Naive thymus-derived CD8-positive, alpha-beta T cell (primary cell): ENCODE measurements at places on chromosomes 11 and 22. TPM values are rescaled to one million over a fixed set of nuclear protein-coding genes. Genes with fewer than 3 reads are reported as not detected.
A peak's percentile ranks its signal among the peaks of the same experiment; 100 is the strongest.

Gene VPS37C
- total RNA-seq: 5.4 TPM

DNA sequence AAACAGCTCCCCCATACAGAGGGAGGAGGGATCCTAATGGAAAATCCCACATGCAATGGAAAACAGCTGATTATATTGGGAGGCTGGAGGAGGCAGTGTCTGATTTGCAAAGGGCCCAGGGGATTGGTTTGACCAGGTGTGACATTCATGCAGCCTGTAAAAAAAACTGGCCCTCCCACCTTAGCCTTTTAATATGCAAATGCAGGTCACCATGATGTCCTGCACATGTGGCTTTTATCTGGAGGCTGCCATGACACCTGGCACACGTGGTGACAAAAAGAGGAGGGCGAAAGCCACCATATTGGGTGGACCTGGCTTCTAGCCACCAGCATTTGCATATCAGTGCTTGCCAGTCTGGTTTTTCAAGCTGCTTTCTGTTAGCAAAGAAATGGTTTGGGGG is 48.5 kb downstream of the ZNF280B start:
- DNase-seq: no peak

- peak; percentile 1 for DNase-seq
Observed at GRCh38 chr11:82682003-82682751, 51.5 kb downstream of the FAM181B start.

DNA sequence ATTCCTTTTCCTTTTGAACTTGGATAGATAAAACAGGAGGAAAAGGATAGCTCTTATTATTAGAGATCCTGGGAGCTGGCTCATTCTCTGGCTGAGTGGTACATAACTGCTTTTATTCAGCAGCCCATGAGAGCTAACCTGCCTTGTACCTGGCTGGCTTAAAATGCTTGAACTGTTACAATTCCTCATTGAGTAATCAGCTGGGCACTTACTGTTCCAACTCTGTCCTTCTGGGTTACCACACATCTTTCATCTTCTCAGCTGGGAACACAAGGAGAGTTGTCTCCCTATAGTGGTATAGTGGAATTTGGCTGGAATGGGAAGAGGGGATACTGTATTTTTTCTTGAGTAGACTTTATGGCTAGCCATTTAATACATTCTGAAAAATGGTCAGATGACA is 39.8 kb upstream of the SPTBN2 start:
- DNase-seq: no peak

DNA sequence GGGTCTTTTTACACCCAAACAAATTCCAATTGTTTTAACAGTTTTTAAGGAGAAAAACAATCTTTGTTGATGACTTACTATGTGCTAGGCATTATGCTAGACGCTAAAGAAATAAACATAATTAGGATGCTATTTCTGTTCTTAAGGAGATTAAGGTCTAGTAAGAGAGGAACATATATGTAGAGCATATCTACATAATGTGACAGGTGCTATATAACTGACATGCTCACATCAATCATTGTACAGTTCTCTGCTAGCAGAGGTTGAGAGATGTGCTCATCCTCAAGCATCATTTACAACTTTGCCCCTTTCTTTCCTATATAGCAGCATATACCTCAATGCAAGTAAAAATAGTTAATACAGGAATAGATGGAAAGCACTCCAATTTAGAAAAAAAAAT is 37.5 kb downstream of the PDGFD start:
- DNase-seq: no peak

Gene OR51E2
- total RNA-seq: not detected

Gene DDTL
- not detected for total RNA-seq

Gene TPBGL
- 0.16 TPM for total RNA-seq

GRCh38 chr22:30290342-30291057 is 1.2 kb upstream of the CASTOR1 start:
- DNase-seq: peak; percentile 37

GRCh38 chr11:111000400-111001080 is 245.0 kb upstream of the POU2AF2 start:
- no peak for DNase-seq

DNA sequence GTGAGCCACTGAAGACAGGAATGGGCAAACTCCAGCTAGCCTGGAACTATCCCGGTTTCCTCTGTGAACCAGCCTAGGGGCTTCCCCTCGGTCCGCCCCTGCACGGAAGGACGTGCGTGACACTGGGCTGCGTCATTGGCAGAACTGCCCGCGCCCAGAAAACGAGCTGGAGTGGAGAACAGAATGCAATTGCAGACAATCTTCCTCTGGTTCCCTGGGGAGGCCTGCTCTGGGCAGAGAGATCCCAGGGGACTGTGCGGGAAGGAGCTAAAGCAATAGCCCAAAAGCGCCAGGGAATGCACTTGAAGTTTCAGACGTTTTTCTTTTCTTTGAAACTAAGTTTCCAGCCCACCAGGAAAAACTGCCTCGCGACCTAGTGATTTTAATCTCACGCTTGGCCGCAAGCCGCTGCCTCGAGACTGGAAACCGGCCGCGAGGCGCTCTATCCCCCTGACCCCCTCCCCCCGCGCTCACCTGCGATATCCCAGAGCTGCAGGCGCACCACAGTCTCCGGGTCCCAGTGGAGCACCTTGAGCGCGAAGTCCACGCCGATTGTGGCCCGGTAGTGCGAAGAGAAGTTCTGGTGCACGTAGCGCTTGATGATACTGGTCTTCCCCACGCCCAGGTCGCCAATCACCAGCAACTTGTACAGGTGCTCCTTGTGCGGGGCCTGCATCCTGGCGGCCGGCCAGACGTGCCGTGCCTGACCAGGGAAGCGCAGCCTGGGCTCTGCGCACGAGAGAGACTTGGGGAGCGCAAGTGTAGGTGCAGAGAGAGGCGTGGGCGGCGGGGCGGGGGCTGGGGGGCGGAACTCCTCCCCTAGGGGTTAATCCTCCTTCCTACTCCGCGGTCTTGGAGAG is at the start of gene RAB38:
Gene RAB38 (minus strand): TSS at position 735 of the 860 bp plus-strand sequence. CDS start 59 bp downstream, at position 676.
- peak; percentile 15 for DNase-seq

Gene AIFM3
- 1.3 TPM for total RNA-seq

DNA sequence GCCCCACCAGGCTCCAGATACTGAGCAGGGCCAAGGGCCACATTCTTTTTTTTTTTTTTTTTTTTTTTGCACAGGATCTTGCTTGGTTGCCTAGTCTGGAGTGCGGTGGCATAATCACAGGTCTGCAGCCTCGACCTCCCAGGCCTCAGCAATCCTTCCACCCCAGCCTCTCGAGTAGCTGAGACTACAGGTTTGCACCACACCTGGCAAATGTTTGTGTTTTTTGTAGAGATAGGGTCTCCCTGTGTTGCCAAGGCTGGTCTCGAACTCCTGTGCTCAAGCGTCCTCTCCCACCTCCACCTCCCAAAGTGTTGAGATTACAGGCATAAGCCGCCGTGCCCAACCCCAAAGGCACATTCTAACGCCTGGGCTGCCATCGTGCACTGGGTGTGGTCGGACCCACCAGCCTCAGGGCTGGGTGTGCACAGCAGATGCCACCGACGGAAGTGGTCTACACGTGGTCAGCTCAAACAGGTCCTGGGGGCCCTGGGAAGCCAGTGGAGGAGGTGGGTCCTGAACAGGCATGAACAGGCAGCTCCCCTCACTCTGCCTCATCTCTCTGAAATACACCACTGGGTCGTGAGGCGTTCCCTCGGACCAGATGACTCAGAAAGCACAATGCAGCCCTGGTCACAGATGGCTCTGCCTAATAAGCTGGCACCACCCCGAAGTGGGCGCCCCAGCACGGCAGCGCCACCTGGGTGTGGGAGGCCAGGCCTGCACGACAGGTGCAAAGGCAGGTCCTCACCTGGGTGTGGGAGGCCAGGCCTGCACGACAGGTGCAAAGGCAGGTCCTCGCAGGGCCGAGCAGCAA is 5.1 kb upstream of the B4GALNT4 start:
- DNase-seq: peak; percentile 58

DNA sequence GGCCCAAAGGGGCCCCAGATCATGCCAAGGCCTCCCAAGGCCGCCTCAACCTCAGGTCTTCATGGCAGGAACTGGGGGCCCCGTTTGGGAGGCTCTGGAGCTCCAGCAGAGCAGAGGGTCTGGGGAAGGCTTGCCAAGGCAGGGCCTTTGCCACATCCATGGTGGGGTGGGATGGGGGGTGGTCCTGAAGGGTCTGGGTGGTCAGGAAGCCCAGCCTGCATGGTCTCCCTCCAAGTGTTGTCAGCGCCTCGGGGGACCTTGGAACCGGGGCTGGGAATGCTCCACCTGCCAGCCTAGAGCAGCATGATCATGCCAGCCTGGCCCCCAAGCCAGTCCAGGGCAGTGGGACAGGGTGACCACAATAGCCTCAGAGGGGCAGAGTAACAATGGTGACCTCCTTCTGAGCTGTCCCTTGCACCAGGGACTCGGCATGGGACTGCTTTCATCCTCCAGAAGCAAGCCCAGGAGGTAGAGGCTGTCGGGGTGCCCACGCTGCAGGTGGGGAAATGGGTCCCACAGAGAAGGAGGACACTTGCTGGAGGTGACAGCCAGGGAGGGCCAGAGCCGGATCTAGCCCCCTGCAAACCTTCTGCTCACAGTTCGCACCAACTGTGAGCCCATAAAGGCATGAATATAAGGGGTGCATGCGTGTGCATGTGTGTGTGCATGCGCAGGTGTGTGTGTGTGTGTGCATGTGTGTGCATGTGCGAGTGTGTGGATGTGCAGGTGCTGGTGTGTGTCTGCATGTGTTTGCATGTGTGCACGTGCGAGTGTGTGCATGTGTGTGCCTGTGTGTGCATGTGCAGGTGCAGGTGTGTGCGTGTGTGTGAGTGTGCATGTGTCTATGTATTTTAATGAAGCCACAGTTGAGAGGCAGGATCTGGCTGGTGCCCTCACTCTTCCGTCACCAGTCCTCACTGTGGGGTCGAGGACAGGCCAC is 63.8 kb downstream of the MYEOV start:
- DNase-seq: no peak

DNA sequence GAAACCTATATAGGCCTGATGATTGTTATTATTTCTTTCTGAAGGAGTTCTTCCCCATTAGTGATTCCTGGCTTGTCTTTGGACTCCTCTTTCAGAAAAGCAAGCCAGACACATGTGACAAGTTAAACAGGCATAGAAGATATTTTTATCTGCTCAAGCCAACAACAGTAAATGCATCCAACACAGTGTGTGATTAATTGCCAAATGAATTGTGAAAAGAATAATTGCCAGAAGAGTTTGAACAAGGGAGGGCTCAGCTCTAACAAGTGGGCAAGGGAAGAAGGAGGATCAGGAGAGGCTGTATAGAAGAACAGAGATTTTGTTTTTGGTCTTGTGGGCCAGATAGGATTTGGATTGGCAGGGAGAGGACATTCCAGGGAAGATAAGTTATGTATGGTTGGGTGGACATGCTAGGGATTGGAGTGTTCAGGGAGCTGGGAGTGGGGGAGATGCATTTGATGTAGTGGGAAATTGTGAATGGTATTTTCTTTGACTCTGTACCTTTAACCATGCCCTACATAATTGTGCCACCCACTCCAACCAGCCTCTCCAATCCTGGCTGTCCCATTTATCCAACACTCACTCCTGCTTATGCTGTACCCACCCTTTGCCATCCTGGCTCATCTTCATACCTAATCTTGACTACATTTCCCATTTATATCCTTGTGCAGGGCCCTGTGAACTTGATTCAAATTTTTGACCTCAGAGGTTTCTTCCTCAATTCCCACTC is 172.8 kb downstream of the RRAS2 start:
- DNase-seq: no peak

GRCh38 chr11:71364176-71364671 is 84.0 kb downstream of the DHCR7 start:
- no peak for DNase-seq

Gene MRPL16
- total RNA-seq: 45.2 TPM

Gene ANO1
- total RNA-seq: not detected

- no peak for DNase-seq
Observed at GRCh38 chr11:78311702-78312371, 105.8 kb downstream of the GAB2 start.

GRCh38 chr11:7098235-7098832 is 9.5 kb downstream of the RBMXL2 start:
- peak; percentile 33 for DNase-seq

GRCh38 chr22:28855355-28856094 is 27.8 kb upstream of the ZNRF3 start:
- peak; percentile 70 for DNase-seq

Gene OR8D4
- total RNA-seq: not detected

DNA sequence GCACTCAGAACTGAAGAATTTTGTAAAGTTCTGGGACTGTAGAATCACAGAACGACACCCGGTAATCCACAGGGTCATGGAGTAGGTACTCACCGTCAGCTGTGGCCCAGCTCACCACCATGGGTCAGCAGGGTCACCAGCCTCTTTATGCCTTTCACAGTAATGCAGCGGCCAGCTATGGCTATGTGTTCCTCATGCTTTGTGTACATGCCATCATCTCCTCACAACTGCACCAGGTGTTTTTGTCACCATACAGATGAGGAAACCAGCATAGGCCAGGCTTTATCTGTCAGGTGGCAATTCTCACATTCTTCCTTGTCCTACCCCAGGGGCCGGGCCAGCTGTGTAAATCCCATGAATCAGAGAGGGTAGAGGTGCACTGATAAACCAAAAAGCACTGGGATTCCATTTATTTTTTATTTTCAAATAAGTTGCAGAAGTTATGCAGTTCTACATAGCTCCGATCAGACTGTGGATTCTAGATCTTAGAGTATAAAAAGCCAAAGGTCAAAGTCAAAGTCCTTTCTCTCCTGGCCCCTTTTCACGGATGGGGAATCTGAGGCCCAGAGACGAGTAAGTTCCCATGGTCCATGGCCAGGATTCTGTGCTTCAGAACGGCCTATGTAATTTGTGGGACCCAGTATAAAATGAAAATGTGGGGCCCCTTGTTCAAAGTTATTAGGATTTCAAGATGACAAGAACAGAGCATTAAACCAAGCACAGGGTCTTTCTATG is 17.5 kb downstream of the TSKU start:
- no peak for DNase-seq

Gene TMEM45B
- total RNA-seq: 4.7 TPM

DNA sequence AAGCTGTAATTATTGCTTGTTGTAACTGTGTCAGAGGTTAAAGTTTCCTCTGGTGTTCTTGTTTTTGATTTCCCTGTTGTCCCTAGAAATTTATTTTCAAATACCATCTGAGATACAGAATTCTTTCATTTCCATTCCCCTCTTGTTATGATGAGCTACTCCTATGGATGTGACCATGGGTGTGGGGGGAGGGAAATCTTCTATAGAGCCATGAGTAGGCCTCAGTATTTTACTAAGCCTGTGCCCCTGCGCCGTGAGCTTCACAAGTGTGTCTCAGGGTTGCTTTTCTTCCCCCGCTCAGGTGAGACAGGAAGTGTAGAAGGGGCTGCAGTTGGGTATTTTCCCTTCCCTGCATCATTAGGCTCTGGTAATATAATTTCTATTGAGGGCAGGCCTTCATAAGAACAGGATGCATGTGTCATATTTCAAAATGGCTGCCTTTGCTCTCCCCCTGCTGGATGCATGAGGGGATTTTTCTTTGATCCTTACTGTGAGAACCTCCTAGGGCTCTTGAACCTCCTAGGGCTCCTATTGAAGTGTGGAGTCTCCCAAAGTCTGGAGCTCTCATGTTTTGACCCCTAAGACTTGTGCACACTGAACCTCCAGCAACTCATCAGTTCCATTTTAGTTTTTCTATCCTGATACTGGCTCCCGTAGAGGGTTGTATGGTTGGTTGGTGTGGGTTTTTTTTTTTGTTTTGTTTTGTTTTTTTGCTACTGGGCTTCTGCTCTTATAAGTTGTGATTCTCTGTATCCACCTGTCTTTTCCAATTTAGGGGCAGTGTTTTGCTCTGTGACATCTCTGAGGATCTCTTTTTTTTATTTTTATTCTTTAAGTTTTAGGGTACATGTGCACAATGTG is 658.2 kb downstream of the NTM start:
- no peak for DNase-seq

- no peak for DNase-seq
Observed at GRCh38 chr11:72352859-72353551, 81.3 kb downstream of the CLPB start.

Gene NRGN
- total RNA-seq: 0.68 TPM
